H9 (cell line): ENCODE measurements at places on chromosomes 2 and 18. TPM values are rescaled to one million over a fixed set of nuclear protein-coding genes. Genes with fewer than 3 reads are reported as not detected.

WNT6 gene
- not detected in 2 replicates for total RNA-seq

DNA sequence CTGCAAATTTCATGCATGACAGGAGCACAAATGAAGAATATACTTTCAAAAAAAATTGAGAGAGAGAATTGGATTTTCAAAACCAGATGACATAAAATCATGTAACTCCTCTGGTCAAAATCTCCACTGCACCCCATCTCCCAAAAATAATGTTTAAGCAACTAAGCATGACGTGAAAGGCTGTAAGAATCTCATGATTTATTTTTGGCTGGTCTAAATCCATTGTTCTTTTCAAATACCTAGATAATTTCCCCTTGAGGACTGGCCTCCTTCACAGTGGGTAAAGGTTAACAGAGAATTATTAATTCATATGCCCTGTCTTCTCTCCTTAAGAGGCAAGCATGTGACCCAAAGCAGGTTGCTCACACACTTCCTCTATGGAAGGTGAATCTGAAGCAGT lies 101.5 kb upstream of the CCDC195 start:
- DNase-seq: no peak

DNA sequence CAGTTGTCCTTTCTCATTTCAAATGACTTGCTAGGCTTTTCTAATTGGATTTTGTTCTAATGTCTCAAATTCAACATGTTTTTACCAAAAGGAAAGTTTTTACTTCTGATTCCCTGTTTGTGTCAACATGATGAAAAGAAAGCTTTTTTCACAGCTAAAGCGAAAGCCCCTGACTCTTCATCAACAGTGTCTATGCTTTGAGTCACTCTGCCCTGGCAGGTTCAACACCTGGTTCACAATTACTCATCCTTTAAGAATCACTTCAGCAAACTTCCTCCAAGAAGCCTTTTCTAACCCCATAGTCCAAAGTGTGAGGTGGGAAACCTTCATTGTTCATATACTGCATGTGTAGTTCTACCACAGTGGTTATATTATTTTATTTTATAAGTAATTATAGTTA lies 7.6 kb upstream of the DSG2 start:
- no peak for DNase-seq

FAM124B gene
- 0.83 and 0.94 TPM in 2 replicates for total RNA-seq

GRCh38 chr2:46040563-46041155 lies 256.5 kb upstream of the EPAS1 start:
- no peak for DNase-seq

DNA sequence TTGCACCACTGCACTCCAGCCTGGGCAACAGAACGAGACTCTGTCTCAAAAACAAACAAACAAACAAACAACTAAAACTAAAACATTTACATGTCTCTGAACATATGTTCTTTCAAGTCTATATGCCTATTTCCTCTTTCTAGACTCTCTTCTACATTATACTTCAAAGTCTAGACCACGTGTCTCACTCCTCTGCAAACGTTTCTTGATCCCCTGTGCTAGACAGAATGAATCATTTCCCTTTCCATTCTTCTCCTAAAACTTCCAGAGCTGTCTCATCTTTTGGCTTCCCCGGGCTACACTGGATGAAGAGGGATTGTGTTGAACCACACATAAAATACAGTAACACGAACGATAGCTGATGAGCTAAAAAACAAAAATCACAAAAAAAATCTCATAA lies 67.1 kb downstream of the BAZ2B start:
- DNase-seq: no peak

DNA sequence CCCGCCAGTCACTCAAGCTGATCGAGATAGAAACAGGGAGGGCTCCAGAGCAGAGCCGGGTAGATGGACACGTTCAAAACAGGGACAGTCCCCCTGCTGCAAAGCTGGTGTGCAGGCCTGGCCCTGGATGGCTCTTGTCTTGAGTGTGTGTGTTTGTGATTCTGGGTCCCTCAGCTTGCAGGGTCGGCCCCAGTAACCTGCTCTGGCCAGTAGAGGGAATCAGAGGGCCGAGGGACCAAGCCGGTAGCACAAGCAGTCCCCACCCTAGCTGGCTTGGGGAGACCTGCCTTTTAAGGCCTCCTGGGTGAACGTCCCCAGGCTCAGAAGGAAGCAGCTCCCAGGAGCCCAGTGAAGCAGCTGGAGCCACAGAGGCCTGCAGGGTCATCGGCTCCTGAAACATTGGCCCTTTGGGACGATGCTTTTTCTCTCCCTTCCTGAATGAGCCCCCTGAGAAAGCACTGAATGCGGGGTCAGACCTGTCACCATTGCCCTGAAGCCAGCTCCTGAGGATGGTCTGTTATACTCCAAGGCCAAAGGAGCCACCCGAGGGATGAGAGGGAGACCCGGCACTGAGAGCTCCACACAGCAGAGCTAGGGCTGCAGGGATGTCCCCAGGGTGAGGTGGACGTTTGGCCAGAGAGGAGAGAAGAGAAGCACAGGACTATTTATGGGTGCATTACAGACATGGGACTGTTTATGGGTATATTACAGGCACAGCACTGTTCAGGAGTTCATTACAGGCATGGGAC lies 15.4 kb upstream of the MLPH start:
- DNase-seq: peak; percentile 84
